ENCODE measurements at places on chromosomes 3 and 15.

DNA sequence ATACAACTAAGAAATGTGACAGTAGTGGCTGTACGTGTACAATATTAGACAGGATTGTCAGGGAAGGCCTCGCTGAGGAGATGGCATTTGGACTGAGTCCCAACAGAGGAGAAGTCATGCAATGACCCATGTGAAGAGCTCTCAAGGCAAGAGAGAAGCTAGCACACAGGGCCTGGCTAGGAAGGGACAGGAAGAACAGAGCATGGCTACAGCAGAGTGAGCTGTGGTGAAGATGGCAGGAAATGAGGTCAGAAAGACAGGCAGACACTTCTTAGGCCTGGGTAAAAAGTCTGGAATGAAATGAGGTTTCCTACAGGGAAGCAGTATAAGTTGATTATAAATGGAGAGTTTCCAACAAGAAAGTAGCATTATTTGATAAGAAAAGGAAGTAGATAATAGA, 33.2 kb upstream of the LEKR1 start:
- no peak for DNase-seq

DNA sequence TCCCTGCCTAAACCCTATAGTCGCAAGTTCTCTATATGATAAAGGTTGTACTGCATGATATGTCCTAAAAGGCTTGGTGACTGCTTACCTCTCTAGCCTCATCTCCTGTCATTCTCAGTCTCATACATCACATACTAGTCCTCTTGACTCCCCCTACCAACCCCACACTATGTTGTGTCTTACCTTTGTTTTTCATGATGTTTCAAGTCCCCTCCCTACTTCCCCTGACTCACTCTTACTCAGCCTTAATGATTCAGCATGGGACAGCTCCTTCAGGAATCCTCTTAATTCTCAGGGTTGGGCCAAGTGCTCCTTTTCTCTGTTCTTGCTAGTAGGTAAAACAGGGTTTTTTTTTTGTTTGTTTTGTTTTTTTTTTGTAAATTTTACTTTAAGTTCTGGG, 49.6 kb downstream of the SLMAP start:
- no peak for DNase-seq

DNA sequence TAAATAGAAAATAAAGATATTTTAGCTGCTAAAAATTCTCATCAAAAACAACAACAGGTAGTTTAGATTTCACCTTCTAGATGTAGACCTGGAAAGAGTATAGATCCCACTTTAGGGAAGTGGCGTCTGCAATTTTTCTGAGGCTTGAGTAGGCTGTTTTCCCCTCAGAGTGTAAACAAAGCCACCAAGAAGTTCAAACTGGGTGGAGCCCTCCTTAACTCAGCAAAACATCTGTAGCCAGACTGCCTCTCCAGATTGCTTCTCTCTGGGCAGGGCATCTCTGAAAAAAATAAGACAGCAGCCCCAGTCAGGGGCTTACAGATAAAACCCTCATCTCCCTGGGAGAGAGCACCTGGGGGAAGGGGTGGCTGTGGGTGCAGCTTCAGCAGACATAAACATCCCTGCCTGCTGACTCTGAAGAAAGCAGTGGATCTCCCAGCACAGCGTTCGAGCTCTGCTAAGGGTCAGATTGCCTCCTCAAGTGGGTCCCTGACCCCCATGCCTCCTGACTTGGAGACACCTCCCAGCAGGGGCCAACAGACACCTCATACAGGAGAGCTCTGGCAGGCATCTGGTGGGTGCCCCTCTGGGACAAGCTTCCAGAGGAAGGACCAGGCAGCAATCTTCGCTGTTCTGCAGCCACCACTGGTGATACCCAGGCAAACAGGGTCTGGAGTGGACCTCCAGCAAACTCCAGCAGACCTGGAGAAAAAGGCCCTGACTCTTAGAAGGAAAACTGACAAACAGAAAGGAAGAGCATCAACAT, 259.6 kb downstream of the STXBP5L start:
- DNase-seq: no peak

DNA sequence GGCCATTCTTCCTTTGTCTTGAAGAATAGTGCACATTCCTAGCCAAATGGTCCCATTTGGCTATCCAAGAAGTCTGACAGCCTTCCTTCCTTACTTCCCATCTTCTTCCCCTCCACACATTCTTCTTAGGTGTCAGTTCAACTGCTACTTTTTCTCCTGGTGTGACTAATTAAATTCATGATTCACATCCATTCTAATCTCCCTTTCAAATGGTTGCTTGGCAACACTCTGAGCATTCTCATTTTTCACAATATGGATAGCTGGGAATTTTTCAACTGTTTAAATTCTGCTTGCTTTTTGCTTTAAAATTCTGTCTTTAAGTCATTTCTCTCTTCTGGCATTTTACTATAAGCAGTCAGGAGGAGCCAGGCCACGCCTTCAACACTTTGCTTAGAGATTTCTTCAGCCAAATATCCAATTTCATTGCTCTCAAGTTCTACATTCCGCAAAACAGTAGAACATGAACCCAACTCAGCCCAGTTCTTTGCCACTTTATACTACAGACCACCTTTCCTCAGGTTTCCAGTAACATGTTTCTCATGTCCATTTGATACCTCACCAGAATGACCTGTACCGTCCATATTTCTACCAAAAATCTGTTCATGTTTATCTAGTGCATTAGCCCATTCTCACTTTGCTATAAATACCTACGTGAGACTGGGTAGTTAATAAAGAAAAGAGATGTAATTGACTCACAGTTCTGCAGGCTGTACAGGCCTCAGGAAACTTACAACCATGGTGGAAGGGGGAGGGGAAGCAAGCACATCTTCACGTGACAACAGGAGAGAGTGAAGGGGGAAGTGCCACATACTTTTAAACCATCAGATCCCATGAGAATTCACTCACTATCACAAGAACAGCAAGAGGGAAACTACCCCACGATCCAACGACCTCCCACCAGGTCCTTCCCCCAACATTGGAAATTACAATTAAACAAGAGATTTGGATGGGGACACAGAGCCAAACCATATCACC, 31.9 kb upstream of the MCF2L2 start:
- DNase-seq: no peak

GRCh38 chr3:171283848-171284222, 176.4 kb downstream of the TNIK start:
- no peak for DNase-seq
